Ureter (tissue), 1 donor: ENCODE measurements at places on chromosomes 7 and 10. TPM values are rescaled to one million over a fixed set of nuclear protein-coding genes. Genes with fewer than 3 reads are reported as not detected.

- no peak for DNase-seq
These were observed 94.6 kb upstream of the BTBD16 start for GRCh38 chr10:122176232-122177213.

- DNase-seq = no peak
These were observed 89.0 kb downstream of the TRIM24 start for GRCh38 chr7:138549082-138549481.

Gene CDNF
- 3.8 TPM for total RNA-seq

Gene BEND7
- total RNA-seq = 22.5 TPM

GRCh38 chr10:97353945-97354344, 19.4 kb upstream of the FRAT2 start:
- no peak for DNase-seq

DNA sequence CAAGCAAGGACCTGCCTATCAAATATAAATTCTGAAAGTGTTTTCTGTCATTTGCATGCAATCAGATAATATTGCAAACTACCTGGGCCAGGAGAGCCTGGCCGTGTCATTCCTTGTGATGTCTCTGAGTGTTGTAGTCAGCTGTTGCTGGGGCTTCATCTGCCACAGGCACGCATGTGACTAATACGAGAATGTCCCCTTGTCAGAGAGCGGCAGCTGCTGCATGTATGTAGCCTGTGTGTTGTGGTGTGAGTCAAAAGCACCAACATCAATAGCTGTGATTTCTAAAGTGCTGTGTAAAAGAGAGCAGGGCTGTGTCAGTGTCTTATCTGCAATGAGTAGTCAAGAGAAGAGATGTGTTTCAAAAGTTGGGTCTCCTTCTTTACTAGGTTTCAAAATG, 155.4 kb downstream of the POU6F2 start:
- DNase-seq = no peak

DNA sequence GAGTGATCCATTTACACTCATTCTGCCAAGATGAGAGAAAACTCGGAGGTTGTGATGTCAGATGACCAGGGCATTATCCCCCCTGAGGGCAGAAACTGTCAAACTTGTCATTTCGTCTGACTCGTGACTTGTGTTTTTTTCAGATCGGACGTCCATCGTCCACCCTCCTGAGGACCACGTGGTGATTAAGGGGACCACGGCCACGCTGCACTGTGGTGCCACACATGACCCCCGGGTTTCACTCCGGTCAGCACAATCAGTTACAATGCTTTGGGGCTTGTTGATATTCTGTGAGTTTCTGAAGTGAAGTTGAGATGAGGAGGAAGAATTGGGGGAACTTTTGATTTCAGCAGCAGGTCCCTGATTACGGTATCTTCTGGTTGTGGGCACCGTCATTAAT, 670.3 kb downstream of the SDK1 start:
- DNase-seq = no peak
